ENCODE measurements at places on chromosomes 4 and X. TPM values are rescaled to one million over a fixed set of nuclear protein-coding genes. Genes with fewer than 3 reads are reported as not detected.

The DMRTC1 gene
- not detected for total RNA-seq

The AFF2 gene
- total RNA-seq = 6.3 TPM

The NDUFC1 gene
- 46.9 TPM for total RNA-seq

The HMGN5 gene
- total RNA-seq = 5.3 TPM

The RAPGEF2 gene
- total RNA-seq = 88.7 TPM

The FOXP3 gene
- 0.40 TPM for total RNA-seq

The DDX60 gene
- 15.1 TPM for total RNA-seq

The LUZP4 gene
- total RNA-seq = not detected

The POU4F2 gene
- total RNA-seq = 0.06 TPM

The DCAF4L1 gene
- 0.11 TPM for total RNA-seq

The PNMA6F gene
- total RNA-seq = not detected

The VSIG1 gene
- total RNA-seq = 0.57 TPM

The UNC5C gene
- total RNA-seq = 6.9 TPM

The NXF3 gene
- total RNA-seq = 3.5 TPM

The ARHGAP36 gene
- total RNA-seq = not detected

The DGAT2L6 gene
- total RNA-seq = not detected

The GLOD5 gene
- total RNA-seq = 2.0 TPM

The PDCL2 gene
- total RNA-seq = not detected

The HTRA3 gene
- 18.6 TPM for total RNA-seq

The KCNE5 gene
- 0.58 TPM for total RNA-seq

The PDHA2 gene
- total RNA-seq = not detected

The CYP2U1 gene
- total RNA-seq = 5.6 TPM

The CT45A10 gene
- not detected for total RNA-seq

The ATP10D gene
- total RNA-seq = 21.7 TPM

The GPC3 gene
- 270 TPM for total RNA-seq

The IL13RA2 gene
- 4.4 TPM for total RNA-seq

The FREM3 gene
- 0.12 TPM for total RNA-seq

The AFP gene
- 1.3 TPM for total RNA-seq

The NAA11 gene
- total RNA-seq = not detected

The IL2RG gene
- total RNA-seq = 14.0 TPM

The FHIP1A gene
- total RNA-seq = 21.8 TPM

The DRP2 gene
- 0.74 TPM for total RNA-seq

The CTBP1 gene
- 121 TPM for total RNA-seq

The ARL9 gene
- not detected for total RNA-seq

The MAMLD1 gene
- total RNA-seq = 6.7 TPM

The PGAM4 gene
- total RNA-seq = not detected

The CXCL1 gene
- 49.4 TPM for total RNA-seq

The EMCN gene
- 33.0 TPM for total RNA-seq

The PIN4 gene
- total RNA-seq = 9.4 TPM

The SLC26A1 gene
- 0.71 TPM for total RNA-seq

The BTC gene
- 4.4 TPM for total RNA-seq

The HGFAC gene
- total RNA-seq = 0.28 TPM

The ODAPH gene
- total RNA-seq = not detected

The MAGEA2B gene
- not detected for total RNA-seq

The SLC6A8 gene
- total RNA-seq = 21.5 TPM

The BCLAF3 gene
- 22.4 TPM for total RNA-seq

The NPNT gene
- total RNA-seq = 160 TPM

The PCDH7 gene
- total RNA-seq = 57.6 TPM

The CXorf65 gene
- not detected for total RNA-seq

The TDO2 gene
- 27.4 TPM for total RNA-seq

The TACR3 gene
- 0.11 TPM for total RNA-seq

The VCX2 gene
- total RNA-seq = not detected
